ENCODE measurements at places on chromosomes 7 and 10. TPM values are rescaled to one million over a fixed set of nuclear protein-coding genes. Genes with fewer than 3 reads are reported as not detected.

GRCh38 chr10:121411004-121411403, 187.2 kb downstream of the FGFR2 start:
- DNase-seq: no peak

Gene C10orf67
- not detected for total RNA-seq

GRCh38 chr10:43644252-43644651, 4.4 kb downstream of the ZNF32 start:
- DNase-seq: no peak

- no peak for DNase-seq
Measured at GRCh38 chr10:129881641-129882040, 82.4 kb downstream of the EBF3 start.

DNA sequence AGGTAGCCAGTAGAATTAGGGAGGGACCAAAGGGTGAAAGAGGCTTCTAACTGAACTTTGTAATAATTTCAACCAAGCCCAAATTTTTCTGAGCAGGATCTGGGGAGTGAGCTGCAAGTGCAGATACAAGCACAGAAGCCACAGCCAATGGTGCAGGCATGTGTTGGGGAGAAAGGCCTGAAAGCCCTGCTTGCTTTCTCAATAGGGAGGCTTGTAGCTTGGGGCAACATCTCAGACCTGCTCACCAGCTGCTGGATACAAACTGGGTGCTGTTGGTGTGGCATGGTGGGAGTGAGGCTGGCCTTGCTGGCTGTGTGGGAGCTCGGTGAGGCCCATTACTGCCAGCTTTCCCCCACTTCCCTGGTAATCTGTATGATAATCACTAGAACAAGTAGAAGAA, 688.5 kb upstream of the SEMA3D start:
- DNase-seq: no peak

Gene CLEC2L
- not detected for total RNA-seq

Gene C7orf57
- not detected for total RNA-seq

DNA sequence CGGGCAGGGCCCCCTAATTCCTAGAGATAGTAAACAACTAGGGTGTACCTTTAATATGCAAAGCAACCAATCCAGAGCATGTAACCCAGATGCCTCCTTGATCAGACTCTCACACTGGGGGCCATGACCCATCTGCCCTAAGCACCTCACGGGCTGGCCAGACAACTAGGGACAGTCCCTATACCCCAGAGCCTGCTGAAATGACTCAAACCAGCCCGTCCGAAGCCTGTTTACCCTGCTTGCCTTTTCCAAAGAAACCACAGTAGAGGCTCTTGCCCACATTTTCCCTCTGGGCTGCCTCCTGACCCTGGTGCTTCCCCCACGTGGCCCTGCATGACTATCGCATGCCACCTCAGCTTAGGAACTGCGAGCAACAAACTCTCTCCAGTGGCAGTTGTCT, 46.2 kb downstream of the RGS10 start:
- no peak for DNase-seq

Gene ZDHHC6
- total RNA-seq: 20.5 TPM

- DNase-seq: no peak
Measured at GRCh38 chr7:14420768-14421167, 431.3 kb upstream of the ETV1 start.

Gene STEAP1
- 1.4 TPM for total RNA-seq

Gene UCMA
- total RNA-seq: not detected

GRCh38 chr10:42979721-42980467, 97.0 kb upstream of the RET start:
- DNase-seq: no peak

- peak; percentile 46 for DNase-seq
Measured at GRCh38 chr7:100157334-100158228, 942 bp downstream of the TRAPPC14 start.

- DNase-seq: no peak
Measured at GRCh38 chr7:115293628-115294240, 371.8 kb downstream of the MDFIC start.

- DNase-seq: no peak
Measured at GRCh38 chr7:67451306-67451705, 454.7 kb downstream of the TYW1 start.

Gene ZNF32
- 23.4 TPM for total RNA-seq

Gene EBLN1
- total RNA-seq: not detected

Gene KEL
- not detected for total RNA-seq

GRCh38 chr7:96085953-96086352, 235.9 kb downstream of the SLC25A13 start:
- no peak for DNase-seq

Gene RBP3
- not detected for total RNA-seq

DNA sequence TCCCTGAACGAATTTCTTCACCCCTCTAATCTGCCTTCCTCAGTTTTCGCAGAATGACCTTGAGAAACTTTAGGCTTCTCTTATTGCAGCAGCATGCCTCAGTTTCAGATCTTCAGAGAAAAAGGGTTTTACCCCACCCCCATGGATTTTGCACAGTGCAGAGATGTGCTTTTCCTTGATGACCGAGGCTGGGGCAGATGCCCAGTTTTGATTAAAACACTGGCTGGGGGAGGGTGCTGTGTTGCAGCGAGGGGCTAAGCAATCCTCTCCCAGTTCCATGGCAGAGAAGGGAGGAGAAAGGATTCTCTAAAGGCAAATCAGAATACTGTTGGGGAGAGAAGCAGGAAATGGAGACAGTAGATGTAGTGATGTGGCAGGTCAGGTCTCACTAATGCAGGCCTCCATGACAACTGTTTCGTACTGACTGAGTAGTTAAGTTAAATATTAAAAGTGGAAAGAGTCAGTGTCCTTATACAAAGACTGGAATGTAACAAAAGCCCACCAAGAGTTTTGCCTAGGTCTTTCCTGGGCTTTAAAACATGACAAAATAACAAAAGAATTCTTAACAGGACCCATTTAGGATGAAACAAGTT, 50.8 kb upstream of the PDZD8 start:
- DNase-seq: no peak

GRCh38 chr10:33143160-33143728, 185.2 kb upstream of the ITGB1 start:
- no peak for DNase-seq

Gene CFAP58
- 0.89 TPM for total RNA-seq

DNA sequence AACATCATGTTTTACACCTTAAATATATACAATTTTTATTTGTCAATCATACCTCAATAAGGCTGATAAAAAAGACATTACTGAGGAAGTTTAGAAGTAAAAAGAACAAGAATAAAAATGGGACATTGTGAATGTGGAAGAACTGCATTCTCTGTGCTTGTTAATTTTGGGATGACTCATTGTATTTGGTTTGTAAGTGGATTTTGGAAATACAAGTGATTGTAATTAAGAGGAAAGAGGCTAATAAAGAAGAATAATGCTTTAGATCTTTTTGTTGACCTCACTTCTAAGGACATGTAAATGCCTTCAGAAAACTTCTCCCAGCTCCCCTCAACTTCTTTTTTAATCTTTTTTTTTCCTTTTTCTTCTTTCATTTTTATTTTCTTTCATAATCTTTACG, 76.0 kb downstream of the HGF start:
- DNase-seq: no peak

Gene NOC3L
- total RNA-seq: 16.3 TPM

DNA sequence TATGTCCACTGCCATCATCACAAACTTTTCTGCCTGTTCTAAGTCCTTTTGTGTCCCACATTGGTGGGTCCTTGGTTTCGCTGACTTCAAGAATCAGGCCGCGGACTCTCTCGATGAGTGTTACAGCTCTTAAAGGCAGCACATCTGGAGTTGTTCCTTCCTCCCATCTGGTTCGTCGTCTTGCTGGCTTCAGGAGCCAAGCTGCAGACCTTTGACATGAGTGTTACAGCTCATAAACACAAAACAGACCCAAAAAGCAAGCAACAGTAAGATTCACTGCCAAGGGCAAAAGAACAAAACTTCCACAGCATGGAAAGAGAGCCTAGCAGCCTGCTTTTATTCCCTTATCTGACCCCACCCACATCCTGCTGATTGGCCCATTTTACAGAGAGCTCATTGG, 30.2 kb downstream of the ASNS start:
- DNase-seq: no peak

GRCh38 chr10:117761695-117762094, 219.1 kb downstream of the EMX2 start:
- DNase-seq: no peak

Gene CDK14
- total RNA-seq: 1.2 TPM

- DNase-seq: no peak
Measured at GRCh38 chr7:46767071-46767470, 814.8 kb downstream of the TNS3 start.

Gene ANAPC16
- total RNA-seq: 69.7 TPM

Gene AKR1C4
- 0.13 TPM for total RNA-seq

Gene EVX1
- total RNA-seq: not detected

Data from dermis microvascular lymphatic vessel endothelial cell (primary cell).